NCI-H2171 (cell line): ENCODE measurements at places on chromosomes 11 and 22.

DNA sequence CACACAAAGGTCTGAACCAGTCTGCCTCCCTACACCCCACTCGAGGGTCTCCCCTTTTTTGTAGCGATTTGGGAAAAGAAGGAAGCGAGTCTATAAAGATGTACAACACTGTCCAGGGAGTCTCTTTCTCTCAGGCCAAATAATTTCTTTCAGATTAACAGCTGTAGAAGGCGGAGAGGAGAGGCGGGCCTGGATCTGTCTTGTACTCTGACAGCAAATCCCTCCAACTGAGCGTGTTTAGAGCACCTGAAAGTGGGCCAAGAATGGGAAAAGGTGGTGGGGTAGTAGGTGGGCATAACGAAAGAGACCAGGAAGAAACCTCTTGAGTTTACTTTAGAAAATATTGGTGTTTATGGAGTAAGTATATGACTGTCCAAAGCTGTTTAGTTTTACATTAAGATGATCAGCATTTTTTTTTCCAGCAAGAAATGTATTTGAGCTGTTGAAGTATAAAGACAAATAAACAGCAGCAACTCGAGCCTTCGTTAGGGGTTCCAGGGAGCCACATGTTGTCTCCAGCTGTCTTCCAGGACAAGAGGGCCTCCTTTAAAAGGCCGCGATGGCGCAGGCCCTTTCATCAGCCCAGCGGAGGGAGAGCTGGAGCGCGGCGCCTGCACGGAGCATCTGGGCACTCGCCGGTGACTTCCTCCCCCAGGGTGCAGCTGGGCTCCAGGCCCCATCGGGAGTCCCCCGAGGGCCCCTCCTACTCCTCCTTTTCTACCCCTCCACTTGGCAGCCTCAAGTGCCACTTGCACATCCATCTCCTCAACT, 34.9 kb downstream of the SCUBE1 start:
- peak; percentile 87 for DNase-seq

GRCh38 chr11:69157822-69158231, 2.1 kb downstream of the SMIM38 start:
- no peak for DNase-seq

DNA sequence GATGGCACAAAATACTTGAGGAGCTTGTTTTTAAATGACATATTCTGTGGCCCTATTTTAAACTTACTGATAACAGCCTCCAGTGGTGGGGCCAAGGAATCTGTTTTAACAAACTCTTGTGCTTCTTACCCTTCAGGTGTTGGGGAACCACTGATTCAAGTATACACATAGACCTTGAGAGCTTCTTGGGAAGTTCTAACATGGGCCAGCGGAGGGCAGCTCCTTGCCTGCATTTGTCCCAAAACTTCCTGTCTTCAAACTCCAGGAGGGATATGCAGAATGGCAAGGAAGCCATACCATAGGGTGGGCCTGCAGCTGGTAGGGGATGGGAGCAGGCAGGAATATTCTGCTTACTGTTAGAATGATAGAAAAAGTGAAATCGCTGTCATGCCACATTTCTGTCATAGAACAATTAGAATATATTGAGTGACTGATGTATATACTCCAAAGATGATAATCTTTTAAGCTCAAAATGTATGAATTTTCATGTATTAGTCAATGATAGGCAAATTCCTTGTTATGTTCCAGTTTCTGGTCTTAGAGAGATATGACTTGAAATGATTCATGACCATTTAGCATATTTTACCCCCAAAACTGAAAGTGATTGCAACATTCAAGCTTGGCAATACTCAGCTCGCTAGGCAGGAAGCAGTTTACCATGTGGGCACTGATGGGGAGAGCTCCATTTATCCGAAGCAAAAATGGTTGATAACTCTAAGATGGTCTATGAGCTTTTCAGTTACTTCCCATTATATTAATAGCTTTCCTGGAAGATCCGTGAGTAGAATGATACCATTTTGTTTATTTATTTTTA, 9.2 kb downstream of the EXT2 start:
- DNase-seq = no peak

DNA sequence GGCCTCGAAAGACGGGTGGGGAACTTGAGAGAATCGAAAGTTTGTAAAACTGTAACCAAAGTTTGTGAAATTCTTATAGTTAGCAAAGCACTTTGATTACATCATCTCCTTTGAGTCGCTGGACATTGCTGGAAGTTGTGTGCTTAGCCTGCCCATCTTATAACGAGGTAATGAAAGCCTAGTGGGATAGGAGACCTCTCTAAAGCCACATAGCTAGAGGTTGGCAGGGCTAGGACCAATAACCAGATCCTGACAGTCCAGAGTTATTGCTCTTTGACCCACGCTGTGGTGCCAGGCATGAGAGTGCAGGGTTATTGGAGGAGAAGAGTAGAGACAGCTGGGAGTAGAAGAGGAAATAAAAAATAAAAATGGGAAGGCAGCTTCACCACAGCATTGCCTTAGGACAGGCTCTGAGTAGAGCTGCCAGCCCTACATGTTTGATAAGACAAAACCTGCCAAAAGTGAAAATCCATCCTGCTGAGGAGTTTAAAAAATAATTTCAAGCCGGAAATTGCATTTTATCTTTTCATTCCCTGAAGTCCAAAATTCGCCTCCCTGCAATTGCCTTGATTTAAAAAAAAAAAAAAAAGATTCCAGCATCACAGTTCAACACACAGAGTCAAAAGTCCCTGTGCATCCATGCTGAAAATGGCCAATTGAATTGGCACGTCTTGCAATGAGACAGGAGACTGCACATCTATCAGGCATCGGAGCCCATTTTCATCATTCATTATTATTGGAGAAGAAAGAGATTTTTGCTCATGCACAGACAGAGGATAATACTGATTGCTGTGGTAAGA, 225.5 kb upstream of the POU2AF2 start:
- DNase-seq = no peak

GRCh38 chr22:29217827-29218757, 12.4 kb downstream of the EMID1 start:
- DNase-seq = no peak

DNA sequence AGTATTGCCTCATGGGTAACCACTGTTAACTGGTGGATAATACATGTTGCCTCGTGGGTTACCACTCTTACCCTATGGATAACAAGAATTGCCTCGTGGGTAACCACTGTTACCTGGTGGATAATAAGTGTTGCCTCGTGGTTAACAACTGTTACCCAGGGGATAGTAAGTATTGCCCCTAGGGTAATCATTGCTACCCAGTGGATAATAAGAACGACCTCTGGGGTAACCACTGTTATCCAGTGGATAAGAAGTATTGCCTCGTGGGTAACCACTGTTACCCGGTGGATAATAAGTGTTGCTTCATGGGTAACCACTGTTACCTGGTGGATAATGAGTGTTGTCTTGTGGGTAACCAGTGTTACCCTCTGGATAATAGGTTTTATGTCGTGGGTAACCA, 28.1 kb upstream of the NXPE4 start:
- DNase-seq = no peak

DNA sequence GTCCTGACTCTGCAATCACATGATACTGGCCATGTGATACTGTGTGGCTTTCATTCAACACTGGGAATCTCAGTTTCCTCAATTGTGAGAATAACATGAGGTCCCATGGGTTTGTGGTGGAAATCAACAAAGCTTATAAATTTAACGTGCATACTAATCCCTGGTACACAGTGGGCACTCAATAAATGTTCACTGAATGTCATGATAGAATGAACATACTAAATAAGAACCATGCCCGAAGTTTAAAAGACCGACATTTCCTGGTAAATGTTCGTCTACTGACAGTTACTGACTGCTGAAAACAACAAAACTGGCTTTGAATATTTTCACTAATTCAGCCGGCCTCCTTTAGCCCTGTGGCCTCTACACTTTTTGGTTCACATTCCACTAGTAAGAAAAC, 62.3 kb upstream of the CCT8L2 start:
- DNase-seq = no peak

DNA sequence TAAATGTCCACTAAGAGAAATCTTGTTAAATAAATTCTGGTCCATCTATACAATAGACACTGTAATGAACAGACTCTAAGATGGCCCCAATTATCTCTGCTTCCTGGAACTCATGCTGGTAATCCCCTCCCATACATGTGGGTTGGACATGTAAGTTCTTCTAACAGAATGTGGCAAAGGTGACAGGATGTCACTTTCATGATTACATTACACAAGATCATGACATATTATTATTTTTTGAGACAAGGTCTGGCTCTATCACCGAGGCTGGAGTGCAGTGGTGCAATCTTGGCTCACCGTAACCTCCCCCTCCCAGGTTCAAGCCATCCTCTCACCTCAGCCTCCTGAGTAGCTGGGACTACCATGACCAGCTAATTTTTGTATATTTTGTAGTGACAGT, 14.6 kb upstream of the NDUFC2 start:
- DNase-seq = no peak

DNA sequence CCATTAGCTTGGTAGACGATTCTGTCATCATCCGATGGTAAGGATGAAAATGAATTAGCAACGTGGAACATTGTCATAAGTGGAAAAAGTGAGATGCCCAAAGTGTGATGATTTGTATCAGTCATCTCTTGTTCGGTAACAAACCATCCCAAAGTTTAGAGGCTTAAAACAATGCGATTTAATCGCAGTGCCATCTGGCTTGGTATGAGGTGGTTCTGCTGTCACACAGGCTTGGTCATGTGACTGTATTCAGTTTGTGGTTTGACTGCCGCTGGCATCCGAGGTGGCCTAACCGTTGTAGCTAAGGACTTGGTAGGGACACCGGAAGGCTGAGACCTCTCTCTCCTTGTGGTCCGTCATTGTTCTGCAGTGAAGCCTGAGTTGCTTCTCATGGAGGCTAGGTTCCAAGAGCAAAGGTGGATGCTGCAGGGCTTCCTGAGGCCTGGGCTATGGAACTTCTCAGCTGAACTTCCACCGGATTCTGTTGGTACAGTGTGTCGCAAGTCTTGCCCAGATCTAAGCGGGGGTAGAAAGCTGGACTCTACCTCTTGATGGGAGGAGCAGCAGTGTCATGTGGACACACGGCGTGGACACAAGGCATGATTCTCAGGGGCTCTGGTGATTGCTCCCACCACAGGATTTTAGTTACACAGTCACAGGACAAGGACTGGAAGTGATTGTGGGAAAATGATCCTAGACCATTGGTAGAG, 36.3 kb downstream of the BCR start:
- DNase-seq = no peak

GRCh38 chr11:101028644-101029043, 101.0 kb downstream of the PGR start:
- no peak for DNase-seq

- no peak for DNase-seq
Measured at GRCh38 chr11:281486-282161, 3.4 kb downstream of the NLRP6 start.

GRCh38 chr22:38730411-38730871, 24.7 kb downstream of the GTPBP1 start:
- DNase-seq = no peak

DNA sequence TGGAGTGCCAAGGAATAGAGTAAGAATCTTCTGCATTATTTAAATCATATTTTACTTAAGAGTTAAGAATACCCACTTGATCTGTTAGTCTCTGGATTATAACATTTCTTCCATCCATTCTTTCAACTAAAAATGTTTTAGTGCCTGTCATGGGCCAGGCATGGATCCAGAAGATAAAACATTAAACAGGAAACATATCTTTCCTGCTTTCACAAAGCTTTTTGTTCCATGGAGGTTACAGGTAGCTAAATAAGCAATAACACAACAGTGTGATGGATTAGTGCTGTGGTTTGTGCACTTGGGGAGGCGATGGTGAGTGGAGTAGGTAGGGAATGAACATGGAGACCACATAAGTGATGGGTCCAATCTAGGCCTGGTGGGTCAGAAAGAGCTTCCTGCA, 258.5 kb downstream of the DDX10 start:
- DNase-seq = no peak

DNA sequence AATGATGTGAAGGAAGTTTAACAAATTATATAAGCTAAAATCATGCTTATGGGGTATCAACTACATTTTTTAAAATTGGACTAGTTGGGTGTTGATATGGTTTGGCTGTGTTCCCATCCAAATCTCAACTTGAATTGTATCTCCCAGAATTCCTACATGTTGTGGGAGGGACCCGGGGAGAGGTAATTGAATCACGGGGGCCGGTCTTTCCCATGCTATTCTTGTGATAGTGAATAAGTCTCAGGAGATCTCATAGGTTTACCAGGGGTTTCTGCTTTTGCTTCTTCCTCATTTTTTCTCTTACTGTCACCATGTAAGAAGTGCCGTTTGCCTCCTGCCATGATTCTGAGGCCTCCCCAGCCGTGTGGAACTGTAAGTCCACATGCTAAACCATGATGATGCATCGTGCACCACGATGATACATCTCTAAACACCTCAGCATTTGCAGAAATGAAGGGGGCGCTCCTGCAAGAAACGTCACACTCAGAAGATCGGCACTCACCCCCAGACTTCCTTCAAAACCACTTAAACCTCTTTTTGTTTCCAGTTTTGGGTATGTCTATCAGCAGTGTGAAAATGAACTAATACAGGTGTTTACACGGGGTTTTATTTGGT, 340.0 kb downstream of the SHANK2 start:
- no peak for DNase-seq

- DNase-seq = peak; percentile 92
Measured at GRCh38 chr11:79440571-79441460, at the start of gene TENM4. TENM4 (minus strand) TSS chr11:79441030; CDS start chr11:79069944, 371,086 bp downstream.

DNA sequence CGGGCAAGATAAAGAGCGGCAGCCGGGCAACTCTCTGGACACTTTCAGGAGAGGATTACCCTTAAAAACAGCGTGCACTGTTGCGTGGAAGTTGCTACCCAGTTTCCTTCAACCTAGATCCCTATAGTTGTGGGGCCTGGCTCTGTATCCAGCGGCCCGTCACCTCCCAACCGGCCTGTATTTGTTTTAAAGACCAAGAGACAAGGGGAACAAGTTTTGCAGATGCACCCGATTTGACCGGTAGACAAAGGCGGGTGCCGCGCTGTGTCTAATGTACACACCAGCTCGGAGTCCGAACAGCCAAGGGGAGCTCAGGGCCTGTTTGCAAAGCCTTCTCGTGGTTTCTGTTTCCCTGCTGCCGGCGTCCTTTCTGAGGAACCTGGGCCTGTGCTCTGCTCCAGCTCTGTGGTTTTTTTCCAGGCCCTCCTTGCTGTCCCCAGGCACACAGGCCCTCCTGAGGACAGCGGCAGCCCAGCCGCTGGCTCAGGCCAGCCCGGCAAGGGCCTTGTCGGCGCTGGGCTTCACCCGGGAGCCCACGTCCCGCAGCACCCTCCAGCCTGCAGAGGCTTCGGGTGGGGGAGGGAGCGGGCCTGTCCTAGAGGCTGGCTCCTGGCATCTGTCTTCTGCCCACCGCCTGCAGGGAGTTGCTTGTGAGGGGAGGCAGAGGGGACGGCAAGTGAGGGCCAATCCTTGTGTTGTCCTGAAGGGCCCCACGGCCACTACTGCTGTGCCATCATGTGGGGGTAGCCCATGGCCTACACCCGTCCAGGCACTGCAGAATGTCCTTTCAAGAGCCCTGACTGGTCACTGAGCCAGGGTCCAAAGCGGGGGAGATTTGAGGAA, 1.4 kb downstream of the TBX1 start:
- DNase-seq = no peak

- no peak for DNase-seq
Measured at GRCh38 chr11:20024172-20024935, 135.9 kb downstream of the DBX1 start.

DNA sequence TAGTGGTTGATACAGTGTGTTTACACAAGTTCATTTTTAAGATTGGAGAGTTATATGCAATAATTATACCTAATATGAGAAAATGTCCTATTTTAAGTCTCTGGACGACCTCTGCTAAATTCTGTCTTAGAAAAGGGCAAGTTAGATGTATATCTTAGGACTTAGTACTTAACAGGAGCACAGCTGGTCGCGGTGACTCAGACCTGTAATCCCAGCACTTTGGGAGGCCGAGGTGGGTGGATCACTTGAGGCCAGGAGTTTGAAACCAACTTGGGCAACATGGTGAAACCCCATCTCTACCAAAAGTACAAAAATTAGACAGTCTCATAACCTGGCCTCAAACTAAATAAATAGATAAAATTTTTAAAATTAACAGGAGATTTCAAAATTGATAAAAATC, 27.2 kb downstream of the BSX start:
- DNase-seq = no peak
